ENCODE measurements at places on chromosomes 7 and 10.

DNA sequence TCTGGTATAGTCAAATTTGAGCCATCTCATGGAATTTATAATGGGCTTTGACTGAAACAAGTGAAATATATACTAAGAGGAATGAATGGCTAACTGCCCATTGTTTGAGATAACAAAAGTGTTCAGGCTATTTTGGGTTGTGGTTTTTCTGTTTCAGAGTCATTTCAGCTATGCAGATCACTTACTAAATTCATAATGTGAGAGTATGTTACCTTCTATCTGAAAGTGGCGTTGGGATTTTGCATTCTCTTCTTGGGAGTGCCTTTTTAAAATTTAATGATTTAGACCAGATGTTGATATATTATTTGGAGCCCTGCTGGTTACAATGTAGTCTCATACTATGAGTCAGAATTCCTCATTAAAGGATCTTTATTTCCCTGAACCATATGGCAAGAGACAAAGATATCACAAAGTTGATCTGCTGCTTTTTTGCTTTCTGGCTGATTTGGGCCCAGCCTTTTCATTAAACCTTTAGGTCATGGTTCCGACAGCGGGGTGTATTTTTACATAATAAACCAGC lies 10.4 kb downstream of the VCL start:
- ATAC-seq, result peak; percentile 45

GRCh38 chr7:152489044-152489443 lies 53.2 kb upstream of the KMT2C start:
- no peak for ATAC-seq

- no peak for ATAC-seq
Observed at GRCh38 chr10:2745666-2746065, 321.7 kb upstream of the PFKP start.

DNA sequence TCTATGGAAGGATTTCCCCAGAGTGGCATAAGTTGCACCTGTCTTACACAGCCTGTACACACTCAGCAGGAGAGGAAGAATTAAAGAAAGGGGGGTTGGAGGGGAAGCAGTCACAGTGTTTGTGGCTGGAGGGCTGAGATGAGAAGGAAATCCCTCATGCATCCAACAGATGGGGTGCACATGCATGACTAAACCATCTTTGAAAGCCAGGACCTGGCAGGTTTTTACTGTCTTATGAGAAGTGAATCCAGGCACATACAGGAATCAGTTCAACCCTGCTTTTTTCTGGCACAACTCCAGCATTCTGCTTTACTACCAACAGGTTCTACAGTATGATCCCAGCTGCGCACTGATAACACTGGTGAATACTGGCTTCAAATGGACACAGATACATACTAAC lies 107.7 kb downstream of the CACNA2D1 start:
- no peak for ATAC-seq

DNA sequence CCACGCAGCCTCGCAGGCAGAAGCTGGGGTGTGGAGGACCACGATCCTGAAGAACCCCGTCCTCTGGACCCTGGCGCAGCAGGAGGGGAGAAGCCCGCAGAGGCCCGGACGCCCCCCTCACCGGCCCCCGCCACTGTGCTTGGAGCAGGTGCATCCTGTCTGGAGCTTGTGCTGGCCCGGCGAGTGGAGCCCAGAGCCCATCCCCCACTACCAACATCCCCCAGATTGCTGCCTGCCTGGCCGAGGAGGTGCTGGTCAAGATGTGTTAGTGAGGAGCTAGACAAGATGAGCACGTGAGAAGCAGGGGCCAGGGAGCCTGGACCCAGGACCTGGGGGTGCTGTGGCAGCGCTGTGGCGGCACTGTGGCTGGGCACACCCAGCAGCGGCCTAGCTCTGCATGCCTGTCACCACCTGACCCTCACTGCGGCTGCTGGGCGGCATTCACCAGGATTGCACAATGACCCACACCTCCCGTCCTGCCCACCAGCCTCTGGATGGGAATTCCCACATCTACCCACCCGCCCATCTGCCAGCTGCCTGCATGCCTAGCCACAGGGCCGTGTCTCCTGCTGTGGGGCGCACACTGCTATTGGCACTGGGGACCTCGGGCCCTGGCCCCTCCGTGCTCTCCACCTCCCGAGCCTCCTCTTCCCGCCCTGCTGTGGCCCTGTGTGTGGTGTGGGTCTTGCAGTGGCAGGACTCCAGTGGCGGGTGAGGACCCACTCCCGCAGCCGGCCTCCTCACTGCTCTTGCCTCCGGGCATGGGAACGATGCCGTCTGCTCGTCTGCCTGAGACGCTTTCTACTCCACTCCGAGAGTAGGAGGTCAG lies 11.8 kb downstream of the GPR146 start:
- no peak for ATAC-seq

DNA sequence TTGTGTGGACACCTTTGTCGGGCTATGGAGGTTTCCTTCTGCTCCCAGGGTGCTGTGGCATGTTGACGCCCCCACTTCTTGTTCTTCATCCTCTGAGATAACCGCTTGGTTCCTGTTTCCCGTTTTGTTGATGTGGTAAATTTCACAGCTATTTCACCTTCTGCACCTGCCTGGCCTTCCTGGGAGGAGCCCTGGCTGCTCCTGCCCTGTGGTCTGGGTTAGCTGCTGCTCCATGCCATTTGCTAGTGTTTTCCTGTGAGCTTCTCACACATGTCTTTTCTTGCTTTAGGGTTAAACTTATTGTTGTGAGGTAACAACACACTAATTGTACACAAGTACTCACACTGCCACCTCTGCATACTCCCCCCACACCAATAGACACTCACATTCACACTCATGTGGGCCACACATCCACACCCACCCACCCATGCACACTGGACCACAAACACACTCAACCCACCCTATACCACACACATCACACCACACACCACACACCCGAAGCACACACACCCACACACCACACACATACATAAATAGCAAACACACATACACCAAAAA lies 46.5 kb upstream of the MSMB start:
- ATAC-seq, result peak; percentile 4

GRCh38 chr7:39161903-39162302 lies 184.2 kb downstream of the POU6F2 start:
- no peak for ATAC-seq

- ATAC-seq, result no peak
Observed at GRCh38 chr10:26361351-26361750, 76.8 kb upstream of the APBB1IP start.

GRCh38 chr7:7848246-7848645 lies 120.3 kb upstream of the GLCCI1 start:
- ATAC-seq, result no peak

DNA sequence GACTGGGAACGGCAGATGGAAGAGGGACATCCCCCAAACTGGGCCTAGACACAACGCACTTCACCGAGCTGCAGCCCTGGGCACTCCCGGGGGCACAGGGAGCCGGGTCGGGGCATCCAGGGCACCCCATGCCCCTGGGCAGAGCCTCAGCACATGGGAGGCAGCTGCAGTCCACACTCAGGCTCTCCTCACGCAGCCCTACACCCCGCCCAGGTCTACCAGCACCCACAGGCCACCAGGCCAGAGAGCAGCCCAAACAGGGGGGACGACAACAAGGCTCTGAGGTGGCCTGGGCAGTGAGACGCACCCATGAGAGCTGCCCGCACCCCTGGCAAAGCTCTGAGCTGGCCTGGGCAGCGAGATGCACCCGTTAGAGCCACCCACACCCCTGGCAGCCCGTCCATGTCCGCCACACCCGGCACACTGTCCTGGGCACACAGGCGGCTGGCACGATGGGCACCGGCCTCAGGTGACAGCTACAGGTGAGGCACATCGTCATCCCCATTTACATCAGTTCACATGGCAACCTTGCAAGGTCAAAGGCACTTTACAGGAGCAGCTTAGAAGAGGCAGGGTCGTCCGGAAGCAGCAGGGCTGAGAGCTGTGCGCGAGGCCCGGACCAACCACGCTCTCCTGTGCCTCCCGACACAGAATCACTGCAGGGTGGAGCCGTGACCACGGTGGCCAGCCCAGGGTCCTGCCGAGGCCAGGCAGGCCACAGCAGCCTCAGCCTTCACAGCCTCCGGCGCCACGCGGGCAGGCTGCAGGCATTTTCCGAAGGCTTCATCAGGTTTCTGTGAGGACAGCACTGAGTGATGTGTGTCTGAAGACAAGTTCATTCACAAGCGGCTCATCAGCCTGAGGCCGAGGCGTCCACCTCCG lies 228.6 kb downstream of the MAD1L1 start:
- ATAC-seq, result no peak

DNA sequence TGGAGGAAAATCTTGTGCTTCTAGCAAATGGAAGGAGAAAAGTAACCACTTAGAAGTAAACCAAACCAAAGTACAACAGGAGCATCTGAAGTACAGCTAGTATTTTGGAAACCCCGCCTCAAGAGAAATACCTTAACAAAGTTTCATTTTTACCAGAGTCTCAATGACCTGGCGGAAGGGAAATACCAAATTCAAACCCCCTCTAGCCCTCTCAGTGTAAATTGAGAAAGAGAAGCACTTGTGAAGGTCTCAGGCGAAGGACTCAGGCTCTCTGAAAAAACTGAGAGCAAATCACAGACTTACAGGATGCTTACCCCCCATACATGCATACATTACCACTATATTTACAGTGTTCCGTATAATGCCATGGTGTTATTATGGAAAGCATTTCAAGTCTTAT lies 70.1 kb downstream of the ZPBP start:
- ATAC-seq, result no peak

- no peak for ATAC-seq
Observed at GRCh38 chr7:20700453-20701227, 85.2 kb downstream of the ABCB5 start.

- no peak for ATAC-seq
Observed at GRCh38 chr10:48516911-48517310, 88.0 kb downstream of the ARHGAP22 start.

- ATAC-seq, result no peak
Observed at GRCh38 chr7:3259711-3260400, 41.2 kb upstream of the SDK1 start.

GRCh38 chr7:158357898-158358821 lies 229.5 kb downstream of the PTPRN2 start:
- ATAC-seq, result no peak

DNA sequence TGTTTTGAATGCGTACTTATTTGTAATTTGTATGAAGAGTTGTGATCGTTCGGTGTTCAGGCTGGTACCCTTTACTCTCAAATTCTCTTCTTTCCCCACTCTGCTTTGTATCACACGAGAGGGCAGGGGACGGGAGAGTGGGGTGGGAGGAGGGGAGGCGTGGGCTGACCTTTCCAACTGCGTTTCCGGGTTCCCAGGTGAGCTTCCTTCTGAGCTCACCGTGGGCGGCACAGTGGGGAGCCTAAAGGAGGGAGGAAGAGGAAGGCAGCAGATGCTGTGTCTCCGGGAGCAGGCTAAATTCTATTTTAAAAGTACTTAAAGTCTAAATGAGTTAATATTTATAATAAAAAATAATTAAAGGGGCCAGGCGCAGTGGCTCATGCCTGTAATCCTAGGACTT lies 7.4 kb upstream of the XRCC2 start:
- no peak for ATAC-seq

DNA sequence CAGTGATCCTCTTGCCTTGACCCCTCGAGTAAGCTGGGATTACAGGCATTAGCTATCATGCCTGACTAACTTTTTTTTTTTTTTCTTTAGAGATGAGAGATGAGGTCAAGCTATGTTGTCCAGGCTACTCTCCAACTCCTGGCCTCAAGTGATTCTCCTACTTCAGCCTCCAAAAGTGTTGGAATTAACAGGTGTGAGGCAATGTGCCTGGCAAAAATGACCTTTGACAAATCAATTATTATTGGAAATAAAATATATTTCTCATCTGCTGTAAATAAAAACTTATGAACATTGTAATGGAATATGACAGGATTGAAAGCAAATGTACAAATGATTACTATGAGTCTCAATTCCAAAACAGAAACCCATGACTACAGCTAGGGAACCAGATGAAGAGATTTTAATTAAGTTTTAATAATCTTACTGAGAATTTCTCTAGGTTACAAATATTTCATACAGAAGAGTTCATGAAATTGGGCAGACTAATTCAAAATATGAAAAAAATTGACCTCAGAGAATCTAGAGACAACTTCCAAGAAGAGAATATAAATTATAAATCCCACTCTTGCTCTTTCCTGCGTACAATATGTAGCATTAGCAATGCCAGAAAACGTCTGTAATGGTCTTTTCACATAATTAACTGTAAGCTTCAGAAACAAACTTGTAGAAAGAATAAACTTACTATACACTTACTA lies 414.7 kb downstream of the DGKB start:
- no peak for ATAC-seq

- no peak for ATAC-seq
Observed at GRCh38 chr10:45118929-45119328, 118.2 kb downstream of the ZNF22 start.

- no peak for ATAC-seq
Observed at GRCh38 chr7:156504687-156505545, 135.7 kb upstream of the RNF32 start.

DNA sequence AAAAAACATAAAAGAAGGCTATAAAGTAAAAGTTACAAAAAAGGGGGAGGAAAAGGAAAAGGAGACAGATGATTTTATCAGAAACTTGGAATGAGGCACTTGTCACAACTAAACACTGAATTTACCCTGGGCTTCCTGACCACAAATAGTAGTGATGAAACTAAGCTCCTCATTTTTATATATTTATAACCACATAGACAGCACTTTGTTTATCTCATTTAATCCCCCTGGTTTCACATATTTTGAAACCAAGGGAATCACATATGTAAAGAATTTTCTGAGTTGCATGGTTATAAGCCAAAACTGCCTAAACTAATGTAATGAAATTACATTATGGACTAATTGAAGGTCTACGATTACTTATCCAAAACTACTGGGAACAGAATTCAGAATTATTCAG lies 39.6 kb upstream of the MET start:
- ATAC-seq, result no peak

- no peak for ATAC-seq
Observed at GRCh38 chr10:4527281-4527970, 298.6 kb upstream of the AKR1E2 start.

DNA sequence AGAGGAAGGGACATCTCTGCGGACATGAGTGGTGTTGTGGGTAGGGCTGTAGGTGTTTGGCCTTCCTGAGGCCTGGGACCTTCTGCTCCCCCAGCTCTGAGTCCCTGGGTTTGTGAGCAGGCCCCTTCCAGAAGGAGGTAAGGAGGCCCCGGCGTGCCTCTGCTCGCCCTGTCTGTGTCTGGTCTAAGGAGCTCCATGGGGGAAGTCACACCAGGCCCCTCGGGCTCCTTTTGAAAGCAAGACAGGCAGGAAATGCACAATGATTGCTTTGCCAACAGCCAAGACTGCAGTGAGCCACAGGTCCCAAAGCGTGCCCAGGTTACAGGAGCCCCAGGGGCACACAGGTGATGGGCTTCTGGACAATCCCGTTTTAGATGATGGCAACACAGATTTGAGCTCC lies 89.5 kb downstream of the FAM53B start:
- ATAC-seq, result no peak

DNA sequence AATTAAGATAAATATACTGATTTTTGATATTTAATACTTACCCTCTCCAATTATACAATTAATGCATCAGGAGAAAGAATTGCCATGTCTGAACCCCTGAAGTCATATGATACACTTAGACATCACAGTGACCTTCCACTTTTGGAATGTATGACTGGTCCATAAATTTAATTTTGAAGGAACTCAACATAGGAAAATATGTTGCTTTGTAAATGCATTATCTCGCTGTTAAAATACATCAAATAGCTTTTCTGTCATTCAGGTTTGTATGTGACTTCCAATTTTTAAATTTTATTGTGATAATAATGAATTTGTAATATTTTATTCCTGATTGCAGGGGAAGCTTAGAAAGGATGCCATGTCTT lies 631.9 kb upstream of the ANKRD30A start:
- ATAC-seq, result no peak
